Fibroblast of mammary gland (primary cell): ENCODE measurements at places on chromosomes 7 and 10.
A peak's percentile ranks its signal among the peaks of the same experiment; 100 is the strongest.

- no peak for DNase-seq
These were observed 296.4 kb downstream of the ADARB2 start for GRCh38 chr10:1440897-1441296.

GRCh38 chr7:50155755-50156154 is 62.7 kb upstream of the ZPBP start:
- no peak for DNase-seq

DNA sequence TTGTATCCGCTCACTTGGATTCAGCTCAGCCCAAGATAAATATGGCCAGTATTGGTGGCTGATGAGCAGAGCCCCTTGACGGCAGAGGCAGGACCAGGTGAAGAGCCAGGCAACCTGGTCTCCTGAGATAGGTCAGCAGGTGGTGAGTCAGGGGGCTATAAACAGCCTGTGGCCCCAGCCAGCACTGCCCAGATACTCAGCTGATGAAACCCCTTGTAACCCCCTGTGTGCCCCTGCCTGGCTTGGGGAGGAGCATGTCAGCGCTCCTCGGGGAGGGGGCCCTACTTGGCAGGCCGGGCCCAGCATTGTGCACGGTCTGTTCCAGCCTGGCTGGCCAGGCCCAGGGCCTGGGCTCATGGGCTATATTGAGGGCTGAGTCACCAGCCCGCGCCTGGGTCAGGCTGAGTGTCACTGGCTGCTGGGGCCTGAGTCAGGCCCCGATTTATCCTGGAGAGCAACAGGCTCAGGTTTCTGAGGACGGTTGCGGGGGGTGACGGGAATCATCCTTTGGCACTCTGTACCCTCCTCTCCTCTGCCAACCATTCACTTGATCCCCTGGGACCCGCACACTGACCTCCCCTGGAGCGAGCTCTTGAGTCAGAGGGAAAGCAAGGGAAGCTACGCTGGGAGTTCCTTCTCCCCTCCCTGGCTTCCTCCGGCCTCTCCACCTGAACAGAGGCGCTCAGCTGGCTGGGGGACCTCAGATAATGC is 2.8 kb upstream of the FLNC start:
- peak; percentile 96 for DNase-seq

DNA sequence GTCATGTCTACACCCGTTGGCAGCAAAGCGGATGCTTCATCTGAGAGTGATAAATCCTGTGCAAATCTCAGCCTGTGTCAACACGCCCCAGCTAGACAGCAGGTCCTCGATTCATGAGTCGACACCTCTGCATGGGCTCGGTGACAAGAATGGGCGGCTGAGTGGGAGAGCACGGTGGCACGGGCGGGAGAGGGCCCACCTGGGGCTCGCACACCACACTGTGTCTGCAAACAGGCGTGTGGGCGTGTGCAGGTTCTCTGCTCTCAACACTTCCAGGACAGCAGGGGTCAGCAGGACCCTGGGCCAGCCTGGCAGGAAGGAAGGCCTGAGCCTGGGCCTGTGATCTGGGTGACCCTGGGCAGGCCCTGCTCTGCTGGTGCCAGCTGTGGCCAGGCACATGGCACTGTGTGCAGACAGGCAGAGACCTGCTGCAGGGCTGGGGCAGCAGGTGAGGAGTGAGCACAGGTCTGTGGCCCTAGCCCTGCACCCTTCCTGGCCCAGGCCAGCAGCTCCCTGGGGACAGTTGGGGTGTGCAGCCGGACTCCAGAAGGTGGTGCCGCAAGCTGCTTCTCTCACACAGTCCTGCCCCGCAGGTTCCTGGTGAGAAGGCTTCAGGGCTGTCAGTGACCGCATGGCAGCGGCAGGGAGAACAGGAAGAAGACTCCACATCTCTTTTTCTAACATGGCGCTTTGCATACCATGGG is 216.4 kb downstream of the ELFN1 start:
- DNase-seq, result no peak

DNA sequence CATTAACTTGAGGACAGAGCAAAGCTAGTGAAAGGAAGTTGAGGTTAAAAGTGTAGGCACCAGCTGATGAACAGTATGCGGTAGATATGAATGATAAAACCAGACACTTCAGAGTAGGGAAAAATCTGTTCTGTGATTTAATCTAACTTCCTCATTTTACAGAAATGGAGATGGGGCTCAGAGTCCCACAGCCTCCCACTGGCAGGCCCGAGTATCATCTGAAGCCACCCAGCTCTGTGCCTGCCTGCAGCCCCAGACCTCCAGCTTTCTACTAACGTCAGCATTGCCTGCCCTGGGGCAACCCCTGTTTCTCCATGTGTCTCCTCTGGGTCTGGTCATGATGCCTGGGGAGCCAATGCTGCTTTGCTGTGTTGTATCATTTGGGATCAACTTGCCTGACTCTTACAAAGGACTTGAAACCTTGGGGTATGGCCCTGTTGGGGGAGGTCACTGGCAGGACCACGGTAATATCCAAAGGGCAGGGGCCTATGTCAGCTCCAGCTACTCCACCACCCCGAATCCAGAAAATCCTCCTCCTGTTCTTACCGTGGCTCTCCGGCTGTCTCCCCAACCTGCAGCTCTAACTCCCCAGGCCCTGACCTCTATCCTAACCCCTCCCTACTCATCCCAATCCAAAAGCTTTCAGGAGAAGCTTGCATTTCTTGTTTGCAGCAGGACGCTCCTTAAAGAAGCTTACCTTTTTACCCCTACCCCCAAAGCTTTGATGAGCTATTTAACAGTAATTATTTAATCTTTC is 56.2 kb upstream of the NPY start:
- DNase-seq, result no peak

- DNase-seq, result peak; percentile 16
These were observed 274.0 kb downstream of the DNAJB6 start for GRCh38 chr7:157610671-157611295.

DNA sequence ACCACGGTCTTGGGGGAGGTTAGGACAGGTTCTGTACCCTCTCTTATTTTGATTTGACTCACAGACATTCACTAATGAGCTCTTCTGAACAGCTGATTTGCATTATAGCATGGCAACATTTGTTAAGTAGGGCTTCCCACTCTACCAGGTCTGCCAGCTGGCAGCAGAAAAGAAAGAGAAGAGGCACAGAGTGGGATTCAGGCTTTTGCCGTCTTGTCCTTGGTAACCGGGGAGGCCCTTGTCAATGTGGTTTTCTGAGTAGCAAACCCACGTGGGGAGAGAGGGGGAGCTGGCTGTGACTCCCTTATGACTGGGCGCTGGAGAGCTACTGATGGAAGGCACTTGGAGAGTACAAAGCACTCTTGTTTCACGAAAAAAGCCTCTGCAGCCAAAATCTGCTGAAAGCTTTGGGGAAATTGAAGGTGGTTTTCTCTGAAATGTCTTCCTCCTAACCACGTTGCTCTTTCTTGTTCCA is 355.3 kb upstream of the GALNT17 start:
- DNase-seq, result peak; percentile 68

DNA sequence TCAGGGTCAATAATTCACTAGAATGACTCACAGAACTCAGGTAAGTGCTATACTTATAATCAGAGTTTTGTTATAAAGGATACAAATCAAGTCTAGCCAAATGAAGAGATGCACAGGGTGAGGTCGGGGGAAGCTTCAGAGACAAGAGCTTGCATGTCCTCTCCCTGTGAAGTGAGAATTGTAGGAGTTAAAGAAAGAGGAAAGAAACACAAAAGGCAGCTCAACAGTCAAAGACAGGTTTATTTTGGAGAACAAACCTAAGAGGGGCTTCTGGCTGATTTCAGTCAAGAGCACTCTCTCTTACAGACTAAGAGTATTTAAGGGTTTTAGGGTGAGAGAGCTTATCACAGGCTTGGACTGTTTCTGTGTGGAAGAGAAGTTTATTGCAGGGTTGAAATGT is 600.5 kb upstream of the C7orf33 start:
- no peak for DNase-seq

GRCh38 chr10:9229702-9230244 is 1175.3 kb downstream of the GATA3 start:
- peak; percentile 38 for DNase-seq

GRCh38 chr10:77581738-77582137 is 55.9 kb downstream of the KCNMA1 start:
- DNase-seq, result no peak

DNA sequence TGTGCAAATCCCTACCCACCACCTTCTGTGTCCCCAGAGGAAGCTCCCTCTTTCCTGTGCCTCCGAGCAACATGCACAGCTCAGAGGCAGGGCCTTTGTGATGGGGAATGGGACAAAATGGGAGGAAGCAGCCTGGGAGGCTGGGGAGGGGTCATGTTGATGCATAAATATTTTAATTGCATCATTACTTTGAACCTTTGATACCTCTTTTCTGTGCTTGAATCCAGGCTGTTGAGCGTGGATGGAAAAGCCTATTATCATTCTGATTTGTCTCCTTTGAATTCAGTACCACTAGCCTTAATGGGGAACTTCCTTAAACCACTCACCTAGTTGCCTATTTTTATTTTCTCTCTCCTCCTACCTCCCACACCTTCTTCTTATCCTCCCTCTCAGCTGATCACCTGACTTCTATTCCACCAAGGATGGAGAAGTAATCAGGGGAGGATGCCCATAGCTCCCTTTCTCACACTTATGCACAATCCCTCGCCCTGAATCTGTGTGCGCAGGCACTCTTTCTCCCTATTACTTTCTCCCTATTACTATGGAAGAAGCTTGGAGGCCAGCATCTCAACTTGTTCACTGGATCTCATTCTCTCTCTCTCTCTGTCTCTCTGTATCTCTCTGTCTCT is 78.5 kb downstream of the SEC61G start:
- no peak for DNase-seq

GRCh38 chr7:92976931-92977330 is 140.6 kb upstream of the CDK6 start:
- no peak for DNase-seq

- no peak for DNase-seq
These were observed 68.0 kb downstream of the DIP2C start for GRCh38 chr10:621513-621912.

DNA sequence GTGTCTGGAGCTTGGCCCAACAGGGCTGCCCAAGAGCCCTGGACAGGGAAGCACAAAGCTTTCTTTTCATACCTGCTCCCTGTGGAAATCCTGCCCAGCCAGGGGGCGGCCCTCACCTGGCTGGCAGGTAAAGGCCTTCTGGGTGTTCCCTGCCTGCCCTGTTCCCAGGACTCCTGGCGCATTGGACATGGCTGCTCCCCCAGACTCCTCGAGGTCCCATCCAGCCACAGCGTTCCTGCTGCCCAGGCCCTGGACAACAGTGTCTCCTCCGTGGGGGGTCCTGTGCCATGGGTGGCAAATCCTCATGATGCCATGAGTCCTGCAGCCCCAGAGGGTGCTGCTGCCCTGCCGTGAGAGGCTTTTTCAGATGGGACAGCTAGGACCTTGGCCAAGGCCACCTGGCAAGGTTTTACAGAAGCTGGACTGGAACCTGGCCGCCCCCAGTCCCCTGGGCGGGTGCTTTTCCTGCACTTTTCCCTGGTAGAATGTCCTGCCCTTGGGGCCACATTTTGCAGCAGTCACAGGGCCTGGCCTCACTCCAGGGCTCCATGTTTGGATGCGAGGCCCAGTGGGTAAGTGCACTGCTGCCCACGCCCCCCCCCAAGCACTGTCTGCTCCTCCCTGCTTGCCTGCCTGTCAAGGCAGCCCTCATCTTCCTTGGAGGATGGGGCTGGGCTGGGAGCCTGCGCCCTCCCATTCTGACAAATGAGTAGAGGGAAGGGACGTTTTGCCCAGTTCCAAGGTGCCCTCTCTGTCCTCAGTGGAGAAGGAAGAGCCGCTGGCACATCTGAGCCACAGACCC is 60.7 kb downstream of the LHPP start:
- no peak for DNase-seq

DNA sequence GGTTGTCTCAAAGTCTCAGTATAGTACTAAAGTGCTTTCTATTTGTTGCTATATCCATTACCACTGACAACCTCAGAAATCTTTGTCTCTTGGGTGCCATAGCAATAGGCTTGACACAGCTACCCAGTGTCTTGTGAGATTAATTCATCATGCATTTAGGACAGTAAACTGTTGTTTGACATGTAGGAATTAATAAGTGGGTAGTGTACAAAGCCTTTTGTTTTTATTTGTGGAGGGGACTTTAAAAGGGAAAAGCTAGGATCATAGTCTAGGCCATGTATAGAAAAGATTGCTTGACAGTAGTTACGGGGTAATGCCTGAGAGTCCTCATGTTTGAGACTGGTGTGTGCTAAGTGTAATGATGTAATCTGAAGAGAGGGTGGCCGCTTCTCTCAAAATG is 102.6 kb upstream of the AGR3 start:
- no peak for DNase-seq

DNA sequence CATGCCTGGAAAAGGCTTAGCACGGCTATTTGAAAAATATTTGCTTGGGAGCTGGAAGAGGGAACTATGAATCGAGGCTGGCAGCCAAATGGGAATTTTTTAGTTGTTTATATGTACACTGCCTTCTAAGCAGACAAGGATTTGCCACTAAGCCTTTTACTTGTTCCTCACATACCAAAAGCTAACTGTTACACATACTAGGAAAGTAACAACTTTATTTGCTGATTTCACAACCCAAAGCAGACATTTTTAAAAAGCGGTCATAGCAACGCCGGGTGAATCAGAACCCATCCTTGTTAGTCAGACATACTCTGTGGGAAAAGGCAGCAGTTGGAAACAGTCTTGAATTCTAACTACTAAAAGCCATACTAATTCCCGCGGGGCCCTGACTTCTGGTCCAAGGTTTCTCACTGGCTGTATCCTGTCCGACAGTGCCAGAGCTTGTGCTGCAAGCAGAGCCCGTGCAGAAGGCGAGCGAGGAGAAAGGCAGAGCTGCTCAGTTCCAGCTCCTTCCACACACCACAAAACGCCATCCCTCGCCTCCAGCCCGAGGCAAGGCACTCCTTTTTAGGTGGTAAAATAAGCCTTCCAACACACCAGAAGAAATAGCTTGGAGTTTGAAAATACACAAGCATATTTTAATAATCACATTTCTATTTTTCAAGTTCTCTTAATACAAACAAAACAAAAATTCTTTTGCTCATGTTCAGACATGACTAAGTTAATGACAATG is 89.2 kb downstream of the RNF216 start:
- DNase-seq, result peak; percentile 99

DNA sequence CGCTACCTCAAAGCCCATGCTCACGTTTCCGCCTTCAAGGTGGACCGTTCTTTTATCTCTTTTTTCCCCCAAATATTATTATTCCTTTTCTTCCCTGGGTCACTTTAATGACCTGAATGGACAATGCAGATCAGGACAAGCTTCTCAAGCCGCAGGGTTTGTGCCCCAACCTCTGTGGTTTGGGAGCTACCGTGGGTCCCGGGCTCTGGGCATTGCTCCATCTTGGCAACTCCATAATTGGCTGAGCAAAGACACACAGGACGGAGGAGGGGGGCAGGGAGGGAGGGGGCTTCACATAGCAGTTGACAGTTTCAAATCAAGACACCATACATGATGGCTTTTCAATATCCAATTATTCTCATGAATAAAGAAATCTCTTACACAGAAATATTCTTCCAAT is 308.1 kb upstream of the FZD8 start:
- DNase-seq, result no peak

DNA sequence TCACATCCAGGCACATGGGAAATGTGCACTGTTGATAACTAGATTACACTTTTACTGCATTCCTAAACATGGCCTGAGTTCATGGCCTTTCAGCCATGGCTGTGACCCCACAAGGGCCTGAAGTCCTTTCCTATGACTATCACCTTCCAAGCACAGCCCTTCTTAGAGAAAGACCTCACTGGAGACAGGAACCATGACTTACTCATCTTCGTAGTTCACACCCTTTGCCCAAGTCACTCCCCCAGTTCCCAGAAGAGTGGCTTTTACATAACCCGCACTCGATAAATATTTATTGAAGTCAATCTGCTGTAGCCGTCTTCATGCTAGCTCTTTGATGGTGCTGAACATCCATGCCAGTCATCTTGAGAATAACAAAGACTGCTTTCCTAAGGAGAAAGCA is 632.5 kb upstream of the NRP1 start:
- DNase-seq, result no peak
